Natural killer cell treated with Interleukin-12 subunit alpha and Interleukin-12 subunit beta and Interleukin-15 and Interleukin-18, amount 100 ng/mL, for 72 hours (primary cell): ENCODE measurements at places on chromosomes 2 and 18. TPM values are rescaled to one million over a fixed set of nuclear protein-coding genes. Genes with fewer than 3 reads are reported as not detected.

GRCh38 chr2:9752441-9753275 is 90.6 kb upstream of the TAF1B start:
- H3K4me1 ChIP-seq = peaks cover 50% of the 10 kb centered on the region
- H3K27me3 ChIP-seq = peaks cover 15% of the 10 kb centered on the region
- no peak for DNase-seq
- peak overlapping the region; percentile 88 for H3K4me3 ChIP-seq
- no peaks in the 10 kb centered on the region for H3K36me3 ChIP-seq

DNA sequence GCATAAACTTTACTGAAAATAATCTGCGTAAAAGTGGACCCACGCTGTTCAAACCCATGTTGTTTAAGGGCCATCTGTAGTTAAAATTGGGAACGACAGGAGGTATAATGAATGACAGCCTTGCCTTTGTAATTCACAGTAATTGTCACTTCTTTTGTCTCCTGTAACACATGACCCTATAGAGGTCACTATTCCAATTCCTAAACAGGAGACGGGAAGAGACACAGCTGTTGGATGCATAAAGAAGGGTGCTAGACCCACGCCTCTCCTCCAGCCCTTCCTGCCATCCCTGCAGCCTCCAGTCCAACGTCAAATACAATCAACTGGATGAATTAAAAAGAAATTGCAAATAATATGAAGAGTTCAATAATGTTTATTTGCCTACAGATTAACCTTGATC is 63.1 kb upstream of the NFATC1 start:
- no peak for DNase-seq
- H3K36me3 ChIP-seq = peaks cover 9% of the 10 kb centered on the region
- no peak overlapping the region for H3K4me3 ChIP-seq
- H3K27ac ChIP-seq = no peak overlapping the region
- peaks cover 11% of the 10 kb centered on the region for H3K4me1 ChIP-seq

DNA sequence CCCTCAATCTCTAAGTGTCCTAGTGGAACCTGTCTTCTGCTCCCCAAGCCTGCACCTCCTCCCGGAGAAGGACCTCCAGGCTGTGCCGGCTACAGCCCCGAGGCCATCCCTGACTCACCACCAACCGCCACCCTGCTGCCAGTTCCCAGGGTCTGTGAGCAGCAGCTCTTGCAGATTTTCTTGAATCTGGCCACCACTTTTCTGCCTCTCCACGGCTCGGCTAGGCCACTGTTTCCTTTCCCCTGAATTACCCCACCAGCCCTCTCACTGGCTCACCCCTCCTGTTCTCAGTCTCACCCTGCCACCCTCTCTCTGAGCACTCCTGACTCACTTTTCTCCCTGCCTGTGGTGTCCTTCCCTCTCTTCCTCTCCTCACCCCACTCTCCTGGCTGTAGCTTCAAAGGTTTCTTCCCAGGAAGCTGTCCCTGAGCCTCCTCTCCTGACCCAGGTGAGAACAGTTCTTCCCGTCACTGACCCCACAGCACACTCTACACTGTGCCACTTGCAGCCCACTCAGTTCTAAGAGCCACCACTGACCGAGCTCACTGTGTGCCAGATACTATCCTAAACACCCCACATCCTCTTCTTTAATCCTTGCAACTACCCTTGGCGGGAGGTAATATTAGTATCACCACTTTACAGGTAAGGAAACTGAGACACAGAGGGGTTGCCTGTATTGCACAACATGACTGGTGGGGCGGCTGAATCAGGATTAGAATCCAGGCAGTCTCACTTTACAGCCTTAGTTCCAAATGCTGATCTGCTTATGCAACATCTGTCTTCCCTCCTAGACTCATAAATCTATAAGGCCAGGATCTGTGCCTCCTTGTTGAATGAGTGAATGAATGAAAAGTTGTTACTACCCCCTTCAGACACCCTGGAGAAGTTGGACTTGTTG is 111.6 kb downstream of the SMAD7 start:
- DNase-seq = peak; percentile 86
- H3K4me1 ChIP-seq = peaks cover 79% of the 10 kb centered on the region
- no peaks in the 10 kb centered on the region for H3K27me3 ChIP-seq
- H3K36me3 ChIP-seq = no peaks in the 10 kb centered on the region
- H3K27ac ChIP-seq = peak overlapping the region; percentile 100
- H3K4me3 ChIP-seq = peak overlapping the region; percentile 83

DNA sequence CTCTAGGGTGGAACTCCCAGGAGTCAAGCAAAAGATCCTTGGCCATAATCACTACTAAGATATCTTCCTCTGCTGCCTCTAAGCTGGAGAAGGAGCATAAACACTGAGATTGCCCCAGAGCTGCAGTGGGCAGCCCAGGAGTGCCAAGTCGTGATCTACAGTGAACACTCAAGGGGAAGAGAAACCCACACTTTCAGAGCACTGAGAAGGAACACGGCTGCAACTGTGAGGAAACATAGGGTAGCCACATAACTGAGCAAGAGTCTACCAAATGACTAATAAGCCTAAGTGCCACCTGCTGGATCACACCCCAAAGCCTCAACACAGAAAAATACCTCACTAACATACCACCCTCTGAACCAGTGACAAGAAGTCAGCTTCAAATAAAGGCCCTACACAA is 79.6 kb upstream of the RAB12 start:
- H3K27me3 ChIP-seq = peaks cover 9% of the 10 kb centered on the region
- no peak overlapping the region for H3K27ac ChIP-seq
- no peaks in the 10 kb centered on the region for H3K4me1 ChIP-seq
- peaks cover 33% of the 10 kb centered on the region for H3K36me3 ChIP-seq

MOGAT1 gene
- not detected for total RNA-seq

HOXD8 gene
- not detected for total RNA-seq

GRCh38 chr2:119713819-119714490 is 35.0 kb downstream of the TMEM177 start:
- H3K27me3 ChIP-seq = peaks cover 11% of the 10 kb centered on the region
- H3K36me3 ChIP-seq = no peaks in the 10 kb centered on the region
- peaks cover 3% of the 10 kb centered on the region for H3K4me1 ChIP-seq
- no peak for DNase-seq
- H3K4me3 ChIP-seq = no peak overlapping the region
- no peak overlapping the region for H3K27ac ChIP-seq

GRCh38 chr2:205892251-205892655 is 193.7 kb downstream of the INO80D start:
- H3K36me3 ChIP-seq = no peaks in the 10 kb centered on the region
- H3K4me1 ChIP-seq = peaks cover 6% of the 10 kb centered on the region
- no peak overlapping the region for H3K27ac ChIP-seq
- peaks cover 19% of the 10 kb centered on the region for H3K27me3 ChIP-seq
- H3K4me3 ChIP-seq = no peak overlapping the region

SEMA4F gene
- 2.0 TPM for total RNA-seq

- peak overlapping the region; percentile 17 for H3K4me3 ChIP-seq
- peaks cover 5% of the 10 kb centered on the region for H3K36me3 ChIP-seq
- H3K27ac ChIP-seq = peak overlapping the region; percentile 46
- H3K4me1 ChIP-seq = peaks cover 52% of the 10 kb centered on the region
- DNase-seq = no peak
- no peaks in the 10 kb centered on the region for H3K27me3 ChIP-seq
These were observed 33.5 kb downstream of the PNO1 start for GRCh38 chr2:68190991-68191731.

- H3K27me3 ChIP-seq = no peaks in the 10 kb centered on the region
- no peak overlapping the region for H3K4me3 ChIP-seq
- H3K4me1 ChIP-seq = peaks cover 12% of the 10 kb centered on the region
- peak overlapping the region; percentile 29 for H3K27ac ChIP-seq
- no peak for DNase-seq
These were observed 238.5 kb upstream of the ERBB4 start for GRCh38 chr2:212777020-212777491.

PSMG2 gene
- 72.1 TPM for total RNA-seq

DNA sequence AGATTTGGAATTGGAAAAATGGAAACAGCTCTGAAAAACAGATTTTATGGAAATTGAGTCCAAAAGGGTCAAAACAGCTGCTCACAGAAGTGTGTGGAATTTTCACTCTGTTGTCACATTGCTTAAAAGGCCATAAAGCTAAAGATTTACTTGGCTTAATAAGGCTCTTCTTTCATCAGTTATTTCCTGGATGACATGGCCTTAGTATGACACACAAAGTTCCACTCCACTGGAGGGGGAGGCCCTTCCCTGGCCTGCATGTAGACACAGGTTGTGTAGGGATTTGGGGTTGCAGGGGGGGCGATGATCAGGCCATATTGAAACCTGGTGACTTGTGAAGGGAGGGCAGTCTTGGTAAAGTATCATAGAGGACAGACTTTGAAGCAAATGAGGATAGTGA is 34.0 kb downstream of the TMEM185B start:
- H3K4me3 ChIP-seq = no peak overlapping the region
- H3K27me3 ChIP-seq = peaks cover 4% of the 10 kb centered on the region
- no peak for DNase-seq
- no peaks in the 10 kb centered on the region for H3K4me1 ChIP-seq
- H3K36me3 ChIP-seq = peaks cover 32% of the 10 kb centered on the region

- no peak overlapping the region for H3K4me3 ChIP-seq
- no peaks in the 10 kb centered on the region for H3K36me3 ChIP-seq
- no peak for DNase-seq
- H3K4me1 ChIP-seq = peaks cover 40% of the 10 kb centered on the region
- H3K27me3 ChIP-seq = no peaks in the 10 kb centered on the region
These were observed 144.2 kb downstream of the SETBP1 start for GRCh38 chr18:44824884-44825283.

- no peak overlapping the region for H3K27ac ChIP-seq
- no peak for DNase-seq
- H3K4me1 ChIP-seq = no peaks in the 10 kb centered on the region
- no peaks in the 10 kb centered on the region for H3K27me3 ChIP-seq
These were observed 11.8 kb downstream of the VIL1 start for GRCh38 chr2:218430721-218431120.
